ENCODE measurements at places on chromosomes 4 and X.

DNA sequence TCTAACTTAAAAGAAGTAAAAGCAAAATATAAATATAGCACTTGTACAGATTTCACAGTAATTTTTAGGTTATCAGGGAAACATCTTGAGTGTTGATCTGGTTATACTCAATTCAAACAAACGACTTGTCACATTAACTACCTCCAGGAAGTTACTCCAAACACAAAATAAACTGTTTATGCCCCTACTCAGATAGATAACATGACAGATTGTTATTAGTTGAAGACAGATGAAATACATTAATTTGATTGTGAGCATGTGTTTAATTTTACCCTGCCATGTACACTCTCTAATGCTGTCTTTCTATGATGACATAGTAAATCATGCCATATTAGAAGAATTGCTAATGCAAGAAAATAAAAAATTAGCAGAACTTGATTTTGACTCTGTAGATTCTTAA, 88.0 kb downstream of the RAB28 start:
- DNase-seq = no peak

GRCh38 chrX:41276661-41277506, 57.1 kb upstream of the DDX3X start:
- DNase-seq = no peak

GRCh38 chr4:121989715-121990114, 37.9 kb upstream of the TRPC3 start:
- DNase-seq = no peak

- DNase-seq = no peak
Measured at GRCh38 chr4:7347981-7348380, 86.7 kb downstream of the PSAPL1 start.

DNA sequence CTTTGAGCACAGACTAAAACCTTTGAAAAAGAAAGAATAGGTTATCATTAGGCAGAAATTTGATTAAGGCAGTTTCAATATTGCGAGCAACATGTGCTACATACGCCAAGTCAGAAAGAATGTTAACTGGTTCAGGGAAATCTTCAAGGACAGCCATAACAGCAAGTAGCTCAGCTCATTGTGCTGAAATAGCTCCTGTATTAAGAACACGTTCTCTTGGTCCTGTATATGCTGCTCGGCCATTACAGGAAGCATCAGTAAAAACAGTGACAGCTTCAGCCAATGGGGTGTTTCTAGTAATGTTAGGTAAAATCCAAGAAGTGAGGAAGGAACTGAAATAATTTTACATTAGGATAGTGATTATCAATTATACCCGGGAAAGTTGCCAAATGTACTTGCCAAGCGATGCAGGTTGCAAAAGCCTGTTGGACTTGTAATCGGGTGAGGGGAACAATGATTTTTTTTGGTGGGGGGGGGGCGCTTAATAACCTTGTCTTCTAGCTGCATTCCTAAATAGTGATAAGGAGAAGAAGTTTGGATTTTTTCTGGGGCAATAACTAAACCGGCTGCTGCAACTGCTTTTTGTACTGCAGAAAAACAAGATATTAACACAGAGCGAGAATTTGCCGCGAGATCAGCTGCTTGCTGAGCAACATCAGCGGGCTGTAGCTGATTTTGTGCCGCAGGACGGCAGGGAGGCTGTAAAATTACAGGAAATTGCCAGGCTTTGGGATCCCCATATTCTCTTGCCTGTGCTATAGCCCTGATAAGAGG, 49.4 kb upstream of the RASSF6 start:
- no peak for DNase-seq

DNA sequence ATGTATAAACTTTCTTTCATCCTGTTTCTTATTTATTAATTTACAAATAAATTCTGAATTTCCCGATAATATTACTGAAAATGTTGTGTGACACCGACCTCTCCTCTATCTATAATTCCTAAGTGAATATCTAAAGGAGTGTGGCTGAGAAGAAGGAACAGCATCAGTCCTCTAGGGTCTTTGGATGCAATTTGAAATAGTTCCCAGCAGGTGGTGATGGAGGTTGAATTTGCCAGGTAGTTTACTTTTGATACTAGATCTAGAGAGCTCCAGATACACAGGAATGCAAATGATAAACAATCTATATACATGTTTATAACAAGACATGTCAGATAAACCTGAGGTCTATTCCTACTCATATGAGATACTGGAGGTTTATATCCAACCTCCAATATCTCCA, 305.4 kb downstream of the PCDH18 start:
- DNase-seq = no peak

DNA sequence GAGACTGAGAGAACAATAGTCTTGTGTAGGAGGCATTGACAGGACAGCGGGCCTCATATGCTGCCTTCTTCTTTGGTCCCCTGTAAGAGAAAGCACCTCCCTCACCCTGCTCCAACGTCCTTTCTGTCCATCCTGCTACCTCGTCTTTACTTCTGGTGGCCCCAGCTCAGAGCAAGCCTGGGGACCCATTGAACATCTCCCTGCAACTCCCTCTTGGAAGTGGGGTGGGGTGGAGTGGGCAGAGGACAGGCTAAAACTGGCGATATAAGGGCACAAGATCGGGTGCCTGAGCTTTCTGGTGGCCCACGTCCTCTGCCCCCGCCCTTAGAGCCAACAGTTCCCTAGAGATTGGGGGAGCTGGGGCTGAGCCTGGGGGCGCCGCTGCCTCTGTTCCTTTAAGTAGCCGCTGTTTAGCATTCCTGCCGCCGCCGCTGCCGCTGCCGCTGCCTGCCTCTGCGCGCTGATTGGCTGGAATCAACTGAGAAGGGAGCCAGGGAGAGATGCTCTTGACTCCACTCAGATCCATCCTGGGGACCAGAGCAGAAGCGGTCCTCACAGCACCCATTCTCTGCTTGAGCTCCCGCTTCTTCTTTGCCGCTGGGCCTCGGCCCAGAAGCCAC, at the start of gene DLG3:
Gene DLG3 (plus strand): TSS at position 510 of the 620 bp plus-strand sequence. CDS start 367 bp downstream, outside the sequence.
- peak; percentile 43 for DNase-seq

DNA sequence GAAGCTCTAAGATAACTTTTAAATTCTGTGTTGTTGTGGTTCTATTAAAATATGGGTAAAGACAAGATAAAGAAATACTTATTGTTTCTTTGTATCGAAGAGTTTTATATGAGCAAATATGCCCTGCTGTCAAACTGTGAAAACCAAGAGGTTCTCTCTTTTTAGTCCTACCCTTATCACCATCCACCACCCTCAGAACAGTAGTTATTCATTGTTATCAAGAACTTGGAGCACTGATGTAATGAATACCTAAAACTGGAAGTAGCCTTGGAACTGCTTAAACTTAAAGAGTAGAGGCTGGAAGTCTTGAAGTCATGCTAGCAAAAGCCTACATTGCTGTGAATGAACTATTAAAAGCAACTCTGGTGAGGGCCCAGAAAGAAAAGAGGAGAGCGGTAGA, 9.2 kb downstream of the PIR start:
- no peak for DNase-seq

DNA sequence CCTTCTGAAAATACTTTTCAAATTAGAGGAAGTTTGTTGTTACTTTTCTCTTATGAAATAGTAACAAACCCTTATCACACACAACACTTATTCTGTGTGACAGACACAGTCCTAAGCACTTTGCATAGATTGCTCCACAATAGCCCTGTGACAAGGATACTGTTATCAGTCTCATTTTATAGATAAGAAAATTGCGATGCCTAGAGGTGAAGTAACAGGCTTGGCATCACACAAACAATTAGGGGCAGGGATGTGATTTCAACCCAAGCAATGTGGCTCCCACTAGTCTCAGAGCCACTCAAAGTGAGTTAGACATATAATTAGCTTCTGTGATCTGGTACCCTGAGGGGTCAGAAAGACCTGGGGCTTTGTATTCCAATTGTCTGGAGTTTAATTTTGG, 339.9 kb downstream of the FBXO8 start:
- no peak for DNase-seq

GRCh38 chrX:54358424-54359211, 772 bp upstream of the WNK3 start:
- DNase-seq = peak; percentile 69

DNA sequence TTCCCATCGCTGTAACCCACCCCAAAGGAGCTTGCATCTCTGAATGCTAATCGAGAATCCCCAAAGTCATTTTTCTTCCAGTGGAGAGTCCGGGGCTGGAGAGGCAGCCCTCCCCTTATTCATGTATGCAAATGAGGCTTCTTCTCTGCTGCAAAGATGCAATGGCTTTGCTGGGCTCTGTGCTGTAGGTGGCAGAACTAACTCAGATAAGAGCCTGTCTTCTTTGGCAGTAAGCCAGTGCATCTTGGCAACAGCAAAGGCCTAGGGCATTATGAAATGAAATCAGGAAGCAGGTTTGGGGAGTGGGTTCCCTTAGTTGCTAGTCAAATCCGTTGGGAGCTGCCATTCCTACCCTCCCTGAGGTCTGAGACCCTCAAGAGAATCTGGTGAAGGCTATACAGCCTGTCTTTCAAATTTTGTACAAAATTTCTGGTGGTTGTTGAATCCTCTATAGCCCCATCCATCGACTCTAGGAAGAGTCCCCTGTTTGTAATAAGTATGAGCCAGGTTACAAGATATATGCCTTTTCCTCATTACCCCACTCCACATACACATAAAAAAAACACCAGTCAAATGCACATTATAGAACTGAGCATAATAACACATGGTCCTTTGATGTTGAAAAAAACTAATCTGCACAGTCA, 290.6 kb upstream of the TAPT1 start:
- peak; percentile 51 for DNase-seq

- no peak for DNase-seq
Measured at GRCh38 chr4:62872856-62873255, 1536.4 kb downstream of the TECRL start.

- DNase-seq = no peak
Measured at GRCh38 chrX:39167791-39168190, 366.5 kb downstream of the MID1IP1 start.

GRCh38 chr4:123405267-123405865, 8.8 kb downstream of the SPRY1 start:
- no peak for DNase-seq

DNA sequence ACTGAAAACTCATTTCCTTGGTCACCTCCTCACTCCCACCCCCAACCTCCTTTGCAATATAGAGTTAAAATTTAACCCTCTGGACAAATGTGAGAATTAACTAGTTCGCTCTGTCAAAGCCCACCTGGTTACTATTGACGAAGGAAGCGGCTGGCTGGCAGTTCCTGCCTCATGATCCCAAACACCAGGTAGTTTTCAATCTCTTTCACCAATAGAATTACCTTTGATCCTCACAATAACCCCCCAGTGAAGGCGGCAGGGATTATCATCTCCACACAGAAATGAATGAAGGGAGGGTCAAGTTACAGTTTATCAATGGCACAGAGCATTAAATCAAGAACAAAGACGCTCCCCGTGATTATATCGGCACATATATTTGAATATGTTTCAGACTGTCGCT, 65.7 kb upstream of the TTC29 start:
- no peak for DNase-seq

DNA sequence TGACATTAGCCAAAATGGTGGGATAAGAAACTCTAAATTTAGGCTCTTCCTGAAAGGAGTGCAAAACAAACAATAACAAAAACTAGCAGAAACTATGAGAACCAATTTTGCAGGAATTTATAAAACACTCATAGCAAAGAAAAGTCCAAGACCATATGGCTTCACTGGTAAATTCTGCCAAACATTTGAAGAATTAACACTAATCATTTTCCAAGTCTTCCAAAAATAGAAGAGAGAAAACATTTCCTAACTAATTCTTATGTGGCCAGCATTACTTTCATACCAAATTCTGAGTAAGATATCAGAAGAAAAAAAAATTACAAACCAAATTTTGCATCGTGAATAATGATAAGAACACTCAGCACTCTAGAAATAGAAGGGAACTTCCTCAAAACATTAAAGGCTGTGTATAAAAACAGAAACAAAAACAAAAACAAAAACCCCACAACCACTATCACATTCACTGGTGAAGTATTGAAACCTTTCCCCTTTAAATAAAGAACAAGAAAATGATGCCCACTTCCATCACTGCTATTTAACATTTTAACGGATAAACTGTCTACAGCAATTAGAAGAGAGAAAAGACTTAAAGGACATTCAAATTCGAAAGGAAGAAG, 524.3 kb upstream of the GALNTL6 start:
- no peak for DNase-seq

GRCh38 chr4:78720204-78720603, 55.9 kb upstream of the BMP2K start:
- no peak for DNase-seq

DNA sequence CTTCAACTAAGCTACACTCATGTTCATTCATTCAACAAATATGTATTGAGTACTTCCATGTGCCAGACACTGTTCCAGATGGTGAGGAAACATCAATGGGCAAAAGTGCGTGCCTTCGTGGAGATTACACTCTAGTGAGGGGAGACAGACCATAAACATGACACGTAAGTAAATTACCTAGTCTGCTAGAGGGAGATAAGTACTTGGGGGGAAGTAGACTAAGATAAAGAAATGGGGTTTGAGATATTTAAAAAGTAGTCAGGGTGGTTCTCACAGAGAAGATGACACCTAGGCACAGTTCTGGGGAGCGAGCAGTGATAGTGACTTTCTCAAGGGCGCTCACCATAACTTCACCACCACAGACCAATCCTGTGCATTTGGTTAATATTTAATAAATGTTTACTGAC, 11.7 kb downstream of the JCHAIN start:
- no peak for DNase-seq

DNA sequence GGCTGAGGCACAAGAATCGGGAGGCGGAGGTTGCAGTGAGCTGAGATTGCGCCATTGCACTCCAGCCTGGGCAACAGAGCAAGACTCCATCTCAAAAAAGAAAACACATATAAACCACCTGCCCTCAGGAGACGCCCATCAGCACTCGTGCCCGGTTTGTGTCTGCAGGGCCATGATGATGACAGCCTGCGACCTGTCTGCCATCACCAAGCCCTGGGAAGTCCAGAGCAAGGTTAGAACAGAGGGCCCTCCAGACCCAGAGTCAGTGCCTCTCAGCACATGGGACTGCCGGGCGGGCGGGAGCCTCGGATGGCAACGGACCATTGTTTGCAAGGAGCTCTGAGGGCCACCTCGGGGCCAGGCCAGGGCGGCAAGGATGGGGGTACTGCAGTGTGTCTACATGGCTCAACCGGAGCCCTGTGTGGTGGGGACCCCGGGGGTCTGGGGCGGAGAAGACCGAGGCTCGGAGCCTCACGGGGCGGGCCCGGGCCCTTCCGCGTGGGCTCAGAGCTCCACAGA, 9.3 kb downstream of the ATP5ME start:
- no peak for DNase-seq

- no peak for DNase-seq
Measured at GRCh38 chrX:100647739-100648138, 3.7 kb downstream of the SRPX2 start.

- no peak for DNase-seq
Measured at GRCh38 chr4:93436000-93436626, 392.4 kb upstream of the ATOH1 start.

- no peak for DNase-seq
Measured at GRCh38 chr4:10629394-10629793, 55.2 kb downstream of the CLNK start.

DNA sequence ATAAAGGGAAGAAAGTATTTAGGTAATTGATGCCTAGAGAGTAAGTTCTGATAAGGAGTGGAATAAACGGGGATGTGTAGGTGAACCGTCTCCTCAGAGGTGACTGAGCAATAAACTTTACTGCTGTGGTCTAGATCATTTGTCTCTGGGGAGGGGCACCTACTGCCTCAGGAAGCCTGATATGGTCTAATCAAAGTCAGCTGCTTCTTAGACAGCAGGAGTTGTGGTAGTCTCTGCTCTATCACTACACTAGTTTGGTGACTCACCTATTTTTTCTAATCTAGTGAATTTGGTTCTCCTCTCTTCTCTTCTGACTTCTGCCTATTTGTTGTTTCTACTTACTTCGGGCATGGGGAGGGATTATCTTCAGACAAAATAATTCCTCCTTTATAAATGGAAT, 95.1 kb upstream of the STIM2 start:
- no peak for DNase-seq
